AG08395 (cell line): ENCODE measurements at places on chromosomes 3 and 15.

- no peak for DNase-seq
These were observed 21.4 kb downstream of the LOXL1 start for GRCh38 chr15:73947651-73948050.

GRCh38 chr3:135694142-135694541 is 271.4 kb upstream of the PPP2R3A start:
- no peak for DNase-seq

DNA sequence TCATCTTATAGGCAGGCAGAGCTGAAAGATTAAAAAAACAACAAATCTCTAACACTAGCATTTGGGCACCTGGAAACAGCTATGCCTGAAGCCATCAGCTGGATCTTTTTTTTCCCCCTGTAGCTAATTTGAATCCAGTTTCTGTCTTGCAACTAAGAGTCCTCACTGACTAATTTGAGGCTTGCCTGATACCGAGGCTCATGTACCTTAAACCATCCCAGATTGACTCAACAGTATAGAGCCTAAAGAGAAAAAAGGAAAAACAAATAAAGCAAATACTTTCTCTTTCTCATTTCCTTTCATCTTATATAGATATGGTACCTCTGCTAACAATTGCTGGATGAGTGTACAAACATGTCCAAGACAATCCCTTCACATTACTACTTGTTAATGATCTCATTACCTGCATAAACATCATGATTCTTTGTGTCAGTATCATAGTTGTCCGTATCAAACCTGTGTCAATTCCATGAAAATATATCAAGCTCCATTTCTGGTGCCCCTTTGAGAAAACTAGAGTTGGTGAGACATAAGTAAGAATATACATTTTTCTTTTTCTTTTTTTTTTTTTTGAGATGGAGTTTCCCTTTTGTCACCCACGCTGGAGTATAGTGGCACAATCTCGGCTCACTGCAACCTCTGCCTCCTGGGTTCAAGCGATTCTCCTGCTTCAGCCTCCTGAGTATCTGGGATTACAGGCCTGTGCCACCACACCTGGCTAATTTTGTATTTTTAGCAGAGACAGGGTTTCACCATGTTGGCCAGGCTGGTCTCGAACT is 43.1 kb downstream of the BHLHE40 start:
- DNase-seq, result no peak

DNA sequence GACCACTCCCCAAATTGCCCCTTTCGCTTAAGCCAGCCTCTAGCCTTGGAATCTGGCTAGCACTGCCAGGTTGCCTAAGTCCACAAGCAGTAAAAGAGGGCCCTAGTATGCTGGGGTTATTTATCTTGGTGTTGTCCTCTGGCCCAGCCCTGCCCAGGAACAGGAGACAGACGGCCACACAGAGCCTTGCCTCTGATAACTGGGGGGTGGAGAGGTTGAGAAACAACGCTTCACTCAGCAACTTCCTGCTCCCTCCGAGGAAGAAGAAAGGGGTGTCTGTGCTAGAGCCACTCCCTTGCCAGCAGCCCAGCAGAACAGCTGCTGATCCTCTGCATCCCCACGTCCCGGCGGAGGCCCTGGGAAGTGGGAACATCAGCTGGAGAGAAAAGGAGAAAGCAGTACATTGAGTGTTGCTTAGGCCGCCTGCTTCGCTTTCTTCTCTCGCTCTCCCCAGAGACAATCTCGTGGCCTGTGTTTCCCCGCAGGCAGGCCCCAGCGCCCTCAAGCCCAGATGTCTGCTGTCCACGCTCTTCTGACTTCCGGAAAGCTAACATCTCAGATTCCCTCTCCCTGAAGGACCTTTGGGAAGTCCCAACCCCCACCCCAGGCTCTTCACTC is 22.6 kb upstream of the C3orf70 start:
- peak; percentile 42 for DNase-seq

DNA sequence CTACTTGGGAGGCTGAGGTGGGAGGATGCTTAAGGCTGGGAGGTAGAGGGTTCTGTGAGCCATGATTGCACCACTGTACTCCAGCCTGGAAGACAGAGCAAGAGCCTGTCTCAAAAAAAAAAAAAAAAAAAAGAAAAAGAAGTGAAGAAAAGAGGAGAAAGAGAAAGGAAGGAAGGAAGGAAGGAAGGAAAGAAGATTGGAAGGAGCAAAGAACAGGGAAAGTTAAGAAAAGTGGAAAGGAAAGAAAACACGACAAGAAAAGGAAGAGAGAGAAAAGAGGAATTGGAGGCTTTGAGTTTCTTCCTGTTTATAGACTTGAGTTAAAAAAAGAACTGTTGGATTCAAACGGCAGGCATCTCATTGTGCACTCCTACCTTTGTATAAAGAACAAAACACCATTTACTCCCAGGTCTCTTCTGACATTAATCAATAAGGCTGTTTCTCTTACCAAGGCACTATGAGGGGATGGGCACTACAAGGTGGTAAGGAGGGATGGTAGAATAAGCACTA is 73.5 kb downstream of the EDEM1 start:
- DNase-seq, result no peak

GRCh38 chr15:80967991-80968510 is 21.6 kb downstream of the MESD start:
- DNase-seq, result no peak

- peak; percentile 3 for DNase-seq
These were observed 193.4 kb downstream of the SLC9A9 start for GRCh38 chr3:143654906-143655305.

- DNase-seq, result peak; percentile 74
These were observed 33.4 kb upstream of the RAD18 start for GRCh38 chr3:8996681-8997121.

GRCh38 chr15:63420333-63420747 is 38.7 kb upstream of the CA12 start:
- no peak for DNase-seq

DNA sequence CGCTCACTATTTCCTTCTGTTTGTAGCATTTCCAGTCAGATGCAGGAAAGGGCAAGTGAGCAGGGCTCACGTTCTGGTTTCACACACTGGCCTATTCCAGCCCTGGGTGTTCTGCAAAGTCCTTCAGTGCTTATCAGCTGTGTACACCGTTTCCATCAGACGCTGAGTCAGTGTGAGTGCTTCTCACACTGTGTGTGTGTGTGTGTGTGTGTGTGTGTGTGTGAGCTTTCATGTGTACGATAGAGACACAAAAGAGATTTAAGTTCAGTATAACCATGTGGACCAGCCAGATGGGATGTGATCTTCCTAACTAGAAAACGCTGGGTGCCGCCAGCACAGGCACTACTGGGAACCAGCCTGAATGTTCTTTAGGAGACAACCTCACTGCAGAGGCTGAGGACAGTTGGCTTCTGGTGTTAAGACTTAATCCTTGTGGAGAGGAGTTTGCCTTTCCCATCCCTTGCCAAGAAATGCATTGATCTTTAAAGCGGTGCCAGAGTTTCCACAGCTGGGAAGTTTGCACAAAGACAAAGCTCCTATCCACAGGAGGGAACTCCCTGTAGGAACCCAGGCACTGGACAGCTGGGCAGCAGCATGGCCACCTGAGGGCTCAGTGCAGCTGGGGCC is 3.9 kb upstream of the CHSY1 start:
- no peak for DNase-seq

GRCh38 chr3:109648027-109648426 is 310.7 kb upstream of the DPPA4 start:
- no peak for DNase-seq

DNA sequence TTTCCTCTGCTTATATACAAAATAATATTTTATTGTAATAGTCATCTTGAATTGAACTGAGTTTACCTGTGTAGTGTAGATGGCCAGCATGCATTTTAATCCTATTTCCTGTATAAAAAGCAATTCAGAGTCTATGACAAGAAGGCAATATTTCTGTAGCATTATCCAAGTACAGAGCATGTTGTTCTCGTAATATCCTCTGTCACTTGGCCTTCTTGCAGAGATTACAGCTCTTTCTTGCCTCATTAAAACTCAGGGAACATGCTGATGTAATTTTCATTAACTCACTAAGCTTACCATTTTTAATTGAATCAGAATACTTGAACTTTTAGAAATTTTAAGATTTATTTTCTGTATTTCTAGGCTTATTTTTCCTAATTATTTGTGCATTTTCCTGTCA is 203.3 kb upstream of the AGTR1 start:
- no peak for DNase-seq

GRCh38 chr15:70726753-70727152 is 36.6 kb downstream of the UACA start:
- no peak for DNase-seq

- no peak for DNase-seq
These were observed 775.7 kb downstream of the SI start for GRCh38 chr3:164302622-164303021.

GRCh38 chr3:183308751-183309150 is 55.7 kb downstream of the B3GNT5 start:
- DNase-seq, result no peak

DNA sequence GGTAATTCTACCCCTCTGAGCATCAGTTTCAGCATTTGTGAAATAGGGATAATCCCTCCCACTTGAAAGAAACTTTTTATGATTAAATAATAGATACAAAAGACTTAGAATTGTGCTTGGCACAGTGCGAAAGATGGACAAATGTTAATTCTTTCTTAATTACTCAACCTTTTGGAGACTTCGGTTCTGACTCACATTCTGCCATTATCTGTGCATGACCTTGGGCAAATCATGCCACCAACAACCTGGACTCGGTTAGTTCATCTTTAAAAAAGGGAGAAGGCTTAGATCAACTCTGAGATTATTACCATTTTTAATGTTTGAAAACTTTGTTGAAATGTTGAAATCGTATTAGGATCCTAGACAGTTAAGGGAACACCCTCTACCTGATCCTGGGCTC is 40.6 kb upstream of the POLR2M start:
- DNase-seq, result no peak

DNA sequence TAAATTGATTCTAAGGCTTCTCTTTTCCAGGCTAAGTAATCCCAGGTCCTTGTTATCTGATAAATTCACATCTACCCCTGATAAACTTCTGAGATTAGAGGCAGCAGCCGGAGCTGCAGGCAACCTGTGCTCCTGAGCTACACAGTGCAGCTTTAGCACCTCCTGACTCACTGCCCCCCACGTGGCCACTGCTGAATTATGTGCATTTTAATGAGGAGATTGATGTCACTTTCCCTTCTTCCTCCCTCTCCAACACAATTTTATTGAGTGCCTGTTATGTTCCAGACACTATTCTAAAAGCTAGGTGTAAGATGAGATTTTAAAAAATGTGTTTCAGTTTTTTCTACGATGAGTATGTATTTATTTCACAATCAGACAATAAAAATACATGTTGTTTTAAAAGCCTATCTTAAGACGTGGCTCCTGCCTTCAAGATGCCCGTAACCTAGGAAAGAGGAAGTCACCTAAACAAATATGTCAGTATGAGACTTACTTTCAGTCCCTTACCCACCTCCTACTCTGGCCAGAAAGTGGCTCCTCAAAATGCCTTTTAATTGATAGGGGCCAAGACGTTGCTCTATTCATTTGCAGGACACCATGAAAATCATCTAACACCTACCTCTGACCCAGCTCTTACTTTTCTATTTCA is 161.5 kb upstream of the PFN2 start:
- no peak for DNase-seq

DNA sequence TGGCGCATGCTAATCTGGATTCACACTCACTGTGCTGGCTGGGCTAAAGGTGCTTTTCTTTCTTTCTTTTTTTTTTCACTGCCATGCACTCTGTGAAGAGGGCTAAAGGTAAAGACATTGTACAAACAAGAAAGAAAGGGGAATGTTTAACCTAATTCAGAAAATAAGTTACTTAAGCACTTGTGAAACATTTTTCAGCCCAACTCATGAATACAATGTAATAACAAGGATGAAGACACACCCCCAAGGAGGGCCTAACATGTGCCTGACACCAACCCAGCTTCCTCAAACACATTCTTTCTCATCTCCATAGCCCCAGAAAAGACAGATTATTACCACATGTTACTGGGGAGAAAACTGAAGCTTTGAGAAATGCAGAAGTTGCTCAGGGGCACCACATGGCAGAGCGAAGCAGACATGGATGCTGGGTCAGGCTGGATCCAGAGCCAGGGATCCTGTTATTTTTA is 5.7 kb downstream of the STIMATE start:
- peak; percentile 80 for DNase-seq

DNA sequence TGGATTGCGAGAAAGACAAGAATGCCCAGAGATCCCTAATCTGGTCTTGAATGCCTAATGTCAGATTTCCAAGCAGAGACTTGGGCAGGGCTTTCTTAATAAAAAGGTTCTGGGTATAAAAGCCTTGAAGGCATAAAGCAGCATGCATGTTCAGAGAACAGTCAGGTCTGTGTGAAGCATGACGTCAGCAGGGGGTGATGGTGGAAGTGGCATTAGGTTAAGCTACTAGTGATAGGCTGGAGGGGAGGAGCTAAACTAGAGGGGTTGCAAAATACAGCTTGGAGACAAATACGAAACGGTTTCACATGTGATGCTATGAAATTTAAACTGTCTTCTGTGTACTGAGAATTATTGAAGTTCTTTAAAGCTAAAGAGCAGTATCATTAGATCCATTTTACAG is 125.6 kb downstream of the VPS8 start:
- no peak for DNase-seq

DNA sequence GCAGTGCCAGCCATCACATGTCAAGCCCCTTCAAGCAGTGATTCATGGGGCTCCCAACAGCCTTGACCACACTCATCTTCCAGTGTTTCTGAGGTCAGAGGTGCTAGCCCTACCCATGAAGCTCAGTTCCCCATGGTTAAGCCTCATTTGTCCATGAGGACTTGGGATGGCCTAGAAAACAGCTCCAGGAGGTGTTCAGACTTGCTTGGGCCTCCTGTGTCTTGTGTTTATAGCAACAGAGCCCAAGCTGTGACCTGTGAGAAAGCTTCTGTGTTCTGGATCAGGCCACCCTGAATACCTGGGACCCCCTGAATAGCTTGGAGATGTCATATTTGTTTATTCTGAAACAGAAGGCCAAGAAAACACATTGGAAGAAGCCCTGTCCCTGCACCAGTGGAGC is 36.7 kb downstream of the LARP6 start:
- no peak for DNase-seq

- DNase-seq, result no peak
These were observed 347.7 kb downstream of the PLCL2 start for GRCh38 chr3:17232442-17232841.

- peak; percentile 86 for DNase-seq
These were observed 19.2 kb upstream of the CORO2B start for GRCh38 chr15:68559345-68560310.

- DNase-seq, result no peak
These were observed 36.3 kb downstream of the BCHE start for GRCh38 chr3:165800970-165801369.

- DNase-seq, result peak; percentile 62
These were observed at the start of gene ATP10A for GRCh38 chr15:25863111-25863967. TSS of gene ATP10A (minus strand) at chr15:25863327. CDS start at chr15:25863096, 231 bp downstream.

- DNase-seq, result no peak
These were observed 6.5 kb downstream of the BCHE start for GRCh38 chr3:165830746-165831145.

GRCh38 chr3:157159762-157160657 is at the start of gene CCNL1:
TSS of gene CCNL1 (minus strand) at chr3:157160147. CDS start at chr3:157160094, 53 bp downstream.
- DNase-seq, result peak; percentile 93
